ENCODE measurements at places on chromosomes 6 and 20.
A peak's percentile ranks its signal among the peaks of the same experiment; 100 is the strongest.

DNA sequence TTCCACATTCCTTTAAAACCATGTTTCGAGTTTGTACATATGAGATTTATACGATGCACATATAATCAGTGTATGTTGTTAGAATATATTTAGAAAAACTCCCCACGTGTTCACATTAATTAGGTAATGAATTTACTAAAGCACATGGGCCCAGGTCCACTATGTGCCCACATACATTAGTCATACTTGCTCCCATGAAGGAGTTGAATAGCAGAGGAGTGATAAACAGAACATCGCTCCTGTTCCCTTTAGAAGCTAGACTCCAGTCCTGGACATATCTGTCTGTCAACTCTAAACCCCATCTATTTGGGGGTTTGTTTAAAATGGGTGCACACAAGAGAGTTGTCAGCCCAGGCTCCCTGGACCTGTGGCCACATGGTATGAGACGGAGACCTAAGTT, 108.1 kb upstream of the TIAM2 start:
- DNase-seq = no peak

DNA sequence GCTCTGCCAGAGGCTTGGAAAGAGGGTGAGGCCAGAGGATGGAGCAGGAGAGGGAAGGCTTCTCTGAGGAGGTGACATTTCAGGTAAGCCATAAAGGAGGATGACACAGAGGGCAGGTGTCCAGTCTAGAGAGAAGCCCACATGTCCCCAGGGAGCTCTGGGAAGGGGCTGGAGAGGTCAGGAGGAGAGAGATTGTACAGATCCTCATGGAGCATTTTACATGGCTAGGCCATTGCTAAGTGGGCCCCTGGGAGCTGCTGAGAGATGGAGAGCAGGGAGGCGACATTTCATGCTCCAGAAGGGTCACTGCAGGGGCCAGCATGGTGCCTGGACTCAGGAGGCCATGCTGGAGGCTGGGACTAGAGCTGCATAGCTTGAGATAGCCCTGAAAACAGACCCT, 124.5 kb downstream of the TOX2 start:
- no peak for DNase-seq

DNA sequence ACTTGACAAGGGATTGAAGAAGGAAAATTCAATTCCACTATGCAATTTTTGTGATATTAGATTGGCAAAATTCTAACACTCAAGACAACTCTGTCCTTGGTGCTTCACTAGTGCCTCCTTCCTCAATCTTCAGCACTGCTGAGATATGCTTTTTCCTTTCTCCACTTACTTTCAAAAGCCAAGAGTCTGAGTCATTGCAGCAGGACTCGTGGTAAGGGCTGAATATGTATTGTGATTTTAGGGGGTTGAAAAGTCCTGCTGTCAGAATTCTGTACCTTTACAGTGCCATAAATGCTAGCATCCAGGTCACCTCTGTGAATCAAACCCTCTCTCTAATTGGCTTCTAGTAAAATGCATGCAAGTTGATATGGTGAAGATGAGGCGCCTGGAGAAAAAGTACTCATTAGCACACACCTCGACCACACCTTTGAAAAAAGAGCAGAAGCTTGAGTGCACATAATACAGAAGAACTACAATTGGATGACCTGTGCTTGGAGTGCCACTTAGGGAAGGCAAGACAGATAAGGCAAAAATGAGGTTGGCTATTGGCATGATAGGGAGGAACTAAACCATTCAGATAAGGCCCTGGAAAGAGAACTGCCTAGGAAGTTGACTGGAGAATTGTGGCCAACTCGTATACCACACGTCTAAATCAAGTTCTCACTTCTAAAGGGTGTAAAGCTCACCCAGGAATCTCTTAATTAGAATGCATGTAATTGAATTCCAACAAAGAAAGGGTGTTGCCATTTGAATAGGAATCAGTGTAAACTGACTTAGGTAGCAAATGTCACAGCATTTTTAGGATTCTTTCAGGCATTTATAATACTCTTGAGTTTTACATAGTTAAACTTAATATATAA, 43.6 kb upstream of the FAM83B start:
- no peak for DNase-seq

- no peak for DNase-seq
Measured at GRCh38 chr6:41605649-41606048, 32.6 kb upstream of the MDFI start.

GRCh38 chr6:128532827-128533226, 12.4 kb upstream of the PTPRK start:
- no peak for DNase-seq

GRCh38 chr20:9220874-9221547, 152.1 kb downstream of the PLCB4 start:
- no peak for DNase-seq

DNA sequence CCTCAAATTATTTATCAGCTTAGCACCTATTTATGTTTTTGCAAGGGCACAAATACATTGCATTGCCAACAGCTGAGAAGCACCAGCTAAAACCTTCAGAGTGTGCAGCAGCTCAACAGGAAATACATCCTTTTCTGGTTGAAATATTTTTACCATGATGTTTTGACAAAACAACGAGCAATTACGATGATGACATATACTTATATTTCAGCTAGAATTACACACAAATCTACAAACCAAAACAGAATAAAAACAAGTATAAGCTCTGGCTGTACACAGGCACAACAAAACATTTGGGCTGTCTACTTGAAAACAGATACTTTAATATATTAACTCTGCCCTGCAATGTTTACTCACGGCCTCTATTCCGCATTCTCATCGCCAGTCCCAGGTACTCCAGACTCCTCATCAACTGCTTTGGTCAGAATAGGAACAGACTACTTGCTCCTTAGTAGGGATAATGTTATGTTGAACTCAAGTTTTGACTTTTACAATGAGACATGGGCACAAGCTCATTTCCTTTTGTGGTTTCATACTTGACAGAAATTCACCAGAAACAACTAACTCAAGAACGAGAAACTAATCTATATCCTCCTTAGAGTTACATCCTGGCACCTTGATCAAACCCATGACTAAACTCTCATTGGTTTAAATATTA, 377.6 kb downstream of the ESR1 start:
- no peak for DNase-seq

- DNase-seq = peak; percentile 57
Measured at GRCh38 chr6:26521600-26522391, 16.4 kb upstream of the HMGN4 start.

GRCh38 chr6:110255211-110255750, 75.1 kb downstream of the CDC40 start:
- no peak for DNase-seq

GRCh38 chr6:3046295-3046694, 22.0 kb upstream of the RIPK1 start:
- DNase-seq = no peak

GRCh38 chr6:32885698-32886286, 31.8 kb downstream of the PSMB9 start:
- no peak for DNase-seq
